ENCODE measurements at places on chromosomes 5 and 9.

DNA sequence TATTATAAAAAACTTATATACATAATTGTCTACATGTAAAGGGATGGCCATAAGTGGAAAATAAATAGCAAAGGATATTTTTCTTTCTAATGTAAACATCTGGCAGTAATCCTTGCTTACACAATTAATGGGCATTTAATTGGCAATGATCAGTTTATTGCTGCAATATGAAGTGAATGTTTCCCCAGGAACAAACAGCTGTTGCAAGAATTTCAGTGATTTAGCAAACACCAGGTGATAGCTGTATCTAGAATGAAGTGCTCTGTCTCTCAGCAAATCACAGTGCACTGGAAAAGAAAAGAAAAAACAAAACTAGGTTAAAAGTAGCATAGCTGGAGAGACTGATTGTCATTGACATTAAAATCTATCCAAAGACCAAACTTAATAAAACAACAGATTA lies 594.5 kb upstream of the ARRDC3 start:
- no peak for DNase-seq

DNA sequence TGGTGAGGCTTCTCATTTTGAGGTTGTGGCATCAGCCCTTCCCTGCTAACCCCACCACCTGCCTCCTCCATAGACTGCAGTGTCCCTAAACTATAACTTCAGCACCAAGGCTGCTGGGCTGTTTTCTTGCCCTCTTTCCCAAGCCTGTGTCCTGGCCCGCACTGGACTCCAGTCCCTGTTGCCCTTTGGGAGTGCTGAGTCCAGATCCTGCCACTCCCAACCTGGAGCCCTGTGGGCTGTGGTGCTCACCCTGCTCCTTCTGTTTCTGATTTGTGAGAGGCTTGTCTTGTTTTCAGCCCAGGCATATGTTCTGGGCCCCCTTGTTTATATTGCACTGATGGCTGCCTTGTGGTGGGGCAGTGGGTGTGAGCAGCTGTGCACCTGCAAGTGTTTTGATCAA lies 39.7 kb upstream of the RNU6ATAC start:
- peak; percentile 51 for DNase-seq

DNA sequence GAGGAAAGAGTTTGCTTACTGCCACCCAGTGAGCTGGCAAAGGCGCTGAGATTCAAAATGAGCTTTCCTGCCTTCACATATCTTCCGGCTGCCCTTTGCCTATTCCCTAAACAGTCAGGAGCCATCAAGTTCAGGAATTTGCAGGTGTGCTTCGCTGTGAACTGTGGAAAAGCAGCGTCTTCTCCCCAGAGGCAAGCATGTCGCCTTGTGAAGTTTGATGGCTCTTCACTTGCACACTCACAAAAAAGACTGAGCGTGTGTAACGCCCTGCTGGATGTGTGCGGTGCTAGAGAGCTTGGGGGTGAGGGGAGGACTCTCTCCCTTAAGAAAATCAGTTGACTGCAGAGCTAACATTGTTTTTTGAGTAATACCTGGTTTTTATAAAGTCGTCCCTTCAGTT lies 288.7 kb downstream of the DOCK8 start:
- DNase-seq: no peak

DNA sequence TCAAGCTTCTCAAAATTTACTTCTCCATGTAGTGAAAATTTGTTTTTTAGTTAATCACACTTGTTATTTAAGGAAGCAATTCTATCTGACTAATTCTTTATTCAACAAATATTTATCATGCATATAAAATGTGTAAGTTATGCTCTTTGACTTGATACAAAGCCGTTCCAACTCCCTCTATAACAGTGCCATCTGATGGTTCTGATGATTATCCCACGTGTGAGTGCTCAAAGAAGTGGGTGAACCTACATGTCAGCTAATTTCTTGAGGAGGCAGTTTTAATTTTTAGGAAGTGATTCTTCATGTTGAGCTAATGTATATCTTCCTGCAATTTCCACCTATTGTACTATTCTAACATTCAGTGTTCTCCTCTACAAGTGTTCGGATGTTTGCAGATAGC lies 88.8 kb upstream of the BRINP1 start:
- DNase-seq: no peak

DNA sequence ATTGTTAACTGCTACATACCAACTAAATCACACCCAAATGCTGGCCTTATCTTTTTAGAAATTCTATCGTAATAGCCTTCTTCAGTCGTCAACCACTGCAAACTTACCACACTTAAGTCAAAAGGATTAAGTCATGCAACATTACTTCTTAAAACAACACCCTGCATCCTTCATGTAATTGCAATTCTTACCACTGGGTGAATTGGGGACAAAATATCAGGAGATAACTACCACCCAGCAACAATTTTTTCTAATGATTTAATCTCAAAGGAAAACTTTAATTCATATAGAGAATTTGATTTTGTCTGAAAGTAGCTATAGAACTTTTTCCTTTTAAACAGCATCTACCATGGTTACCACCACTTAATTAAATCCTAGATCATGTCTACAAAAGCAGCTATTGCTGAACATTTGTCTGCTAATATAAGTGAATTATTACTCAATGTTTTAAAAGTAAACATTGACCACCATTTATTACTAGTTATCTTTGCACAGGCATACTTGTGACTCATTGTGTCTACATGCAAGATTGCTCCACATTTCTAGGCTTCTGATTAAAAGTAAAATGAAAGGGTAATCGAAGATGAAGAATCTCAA lies 10.5 kb downstream of the MLLT3 start:
- no peak for DNase-seq

- DNase-seq: no peak
These were observed 122.3 kb upstream of the PITX1 start for GRCh38 chr5:135156337-135156714.

All from right lobe of liver (tissue), 6 donors.